ENCODE measurements at places on chromosomes 6 and 20.
A peak's percentile ranks its signal among the peaks of the same experiment; 100 is the strongest.

GRCh38 chr6:51062166-51062722 lies 243.6 kb downstream of the TFAP2B start:
- DNase-seq: no peak

GRCh38 chr6:20109526-20109925 lies 102.7 kb downstream of the MBOAT1 start:
- no peak for DNase-seq

DNA sequence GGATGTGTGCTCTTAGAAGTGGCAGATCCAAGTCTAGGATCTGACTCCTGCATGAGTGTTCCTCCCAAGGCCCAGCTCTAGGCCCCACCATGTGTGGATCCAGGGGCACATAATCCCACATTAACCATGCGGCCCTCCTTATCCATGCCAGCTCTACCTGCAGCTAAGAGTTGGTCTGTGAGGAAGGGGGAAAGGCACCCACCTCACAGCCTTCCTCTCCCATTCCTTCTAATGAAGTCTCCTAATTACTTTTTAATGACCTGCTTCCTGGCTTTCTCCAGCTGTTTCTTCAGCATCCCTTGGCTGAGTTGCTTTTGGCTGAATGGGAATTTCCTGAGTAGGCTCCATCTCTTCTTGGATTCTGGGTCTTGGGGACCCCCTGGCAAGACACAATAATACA lies 52.2 kb downstream of the NPEPL1 start:
- no peak for DNase-seq

DNA sequence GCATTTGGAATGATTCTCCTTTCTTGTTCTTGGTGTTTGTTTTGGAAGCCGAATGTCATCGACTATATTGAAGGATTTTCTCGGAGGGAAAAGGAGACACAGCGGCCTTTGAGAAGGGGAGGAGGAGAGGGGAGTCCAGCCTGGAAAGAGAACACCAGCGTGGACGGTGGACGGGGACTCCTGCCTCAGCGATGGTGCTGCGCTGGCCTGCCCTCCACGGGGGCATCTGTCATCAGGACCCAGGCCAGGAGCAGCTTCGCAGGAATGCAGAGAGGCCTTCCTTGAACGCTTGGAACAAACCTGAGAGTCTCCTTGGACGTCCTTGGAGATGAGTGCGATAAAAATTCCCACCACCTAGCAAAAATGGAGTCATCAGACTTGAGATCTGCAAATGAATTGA lies 8.3 kb upstream of the C6orf118 start:
- no peak for DNase-seq

GRCh38 chr6:38603966-38604365 lies 35.8 kb downstream of the BTBD9 start:
- DNase-seq: no peak

GRCh38 chr6:161838306-161839035 lies 564.6 kb upstream of the AGPAT4 start:
- DNase-seq: no peak

- DNase-seq: no peak
Measured at GRCh38 chr6:26431258-26432172, 8.8 kb upstream of the BTN3A3 start.

DNA sequence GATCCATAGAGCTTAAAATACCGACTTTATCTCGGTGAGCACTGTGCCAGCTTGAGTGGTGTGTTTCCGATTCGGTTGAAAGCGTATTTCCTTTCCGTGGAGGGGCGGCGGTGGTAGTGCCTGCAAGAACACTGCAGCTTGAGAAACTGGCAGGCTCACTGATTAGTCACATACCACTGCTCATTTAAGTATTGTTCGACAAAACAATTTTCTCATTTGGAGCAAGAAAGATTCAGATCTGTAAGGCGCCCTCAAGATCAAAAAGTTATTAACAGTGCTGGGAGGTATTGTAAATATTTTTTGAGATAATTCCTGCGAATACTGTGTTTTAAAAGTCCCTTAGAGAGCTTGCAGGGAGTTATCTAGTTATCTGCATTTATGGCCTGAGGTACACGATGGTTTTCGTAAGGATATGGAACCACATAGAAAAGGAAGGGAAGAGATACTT lies 1.3 kb downstream of the MAPK14 start:
- DNase-seq: peak; percentile 61

DNA sequence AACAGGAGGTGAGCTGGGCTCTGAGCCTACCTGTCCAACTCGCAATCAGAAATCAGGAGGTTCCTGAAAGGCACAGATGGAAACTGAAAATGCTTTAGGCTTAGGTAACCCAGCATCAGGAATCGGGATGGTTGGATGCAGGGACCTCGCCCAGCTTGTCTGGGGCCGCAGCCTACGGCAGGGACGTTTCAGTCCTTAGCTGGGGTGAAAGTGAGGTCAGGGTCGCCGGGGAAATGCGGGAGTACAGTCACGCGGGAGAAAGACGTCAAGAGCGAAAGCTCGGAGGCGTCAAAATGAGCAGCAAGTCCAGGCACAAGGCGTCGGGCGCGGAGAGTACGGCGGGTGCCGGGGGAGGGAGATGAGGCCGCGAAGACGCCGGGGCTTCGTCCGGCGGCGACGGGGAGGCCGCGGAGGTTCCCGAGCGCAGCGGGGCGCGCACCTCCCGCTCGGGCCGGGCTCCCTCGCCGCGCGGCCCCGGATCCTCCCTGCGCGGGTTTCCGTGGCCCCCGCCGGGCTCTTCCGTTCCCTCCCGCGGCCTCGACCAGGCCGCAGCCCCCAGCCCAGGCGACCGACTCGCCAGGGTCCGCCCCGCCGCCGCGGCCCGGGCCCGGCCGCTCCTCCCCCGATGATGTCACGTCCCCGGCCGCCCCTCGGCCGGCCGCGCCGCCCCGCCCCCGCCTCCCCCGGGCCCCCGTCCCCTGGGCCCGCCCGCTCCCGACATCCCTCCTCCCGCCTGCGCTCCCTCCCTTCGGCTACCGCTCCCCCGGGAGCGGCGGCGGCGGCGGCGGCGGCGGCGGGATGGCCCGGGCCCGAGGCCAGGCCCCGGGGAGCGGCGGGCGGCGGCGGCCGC lies at the start of gene EBF4:
Gene EBF4, plus strand, starts transcription at position 745 of the 850 bp plus-strand sequence. CDS start 866 bp downstream, outside the sequence.
- peak; percentile 41 for DNase-seq

GRCh38 chr6:14743474-14744211 lies 502.2 kb upstream of the JARID2 start:
- DNase-seq: peak; percentile 98

DNA sequence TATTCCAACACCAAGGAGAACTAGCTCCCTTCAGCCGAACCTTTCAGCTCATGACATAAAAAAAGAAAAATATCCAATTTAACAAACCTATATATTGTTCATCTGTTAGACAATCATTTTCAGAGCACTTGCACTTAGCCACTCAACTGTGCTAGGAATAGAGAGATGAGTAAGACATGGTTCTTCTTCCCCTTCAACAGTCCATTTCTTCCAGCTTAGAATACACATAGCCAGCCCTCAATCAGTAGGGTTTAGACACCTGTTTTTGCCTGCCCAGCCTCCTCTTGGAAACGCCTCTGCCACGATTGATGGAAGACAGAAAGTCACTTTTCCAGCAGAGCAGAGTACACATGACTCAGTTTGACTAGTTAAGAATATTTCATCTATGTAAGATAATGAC lies 21.8 kb downstream of the ADNP start:
- no peak for DNase-seq

- no peak for DNase-seq
Measured at GRCh38 chr20:46721476-46721875, 12.0 kb downstream of the SLC2A10 start.

DNA sequence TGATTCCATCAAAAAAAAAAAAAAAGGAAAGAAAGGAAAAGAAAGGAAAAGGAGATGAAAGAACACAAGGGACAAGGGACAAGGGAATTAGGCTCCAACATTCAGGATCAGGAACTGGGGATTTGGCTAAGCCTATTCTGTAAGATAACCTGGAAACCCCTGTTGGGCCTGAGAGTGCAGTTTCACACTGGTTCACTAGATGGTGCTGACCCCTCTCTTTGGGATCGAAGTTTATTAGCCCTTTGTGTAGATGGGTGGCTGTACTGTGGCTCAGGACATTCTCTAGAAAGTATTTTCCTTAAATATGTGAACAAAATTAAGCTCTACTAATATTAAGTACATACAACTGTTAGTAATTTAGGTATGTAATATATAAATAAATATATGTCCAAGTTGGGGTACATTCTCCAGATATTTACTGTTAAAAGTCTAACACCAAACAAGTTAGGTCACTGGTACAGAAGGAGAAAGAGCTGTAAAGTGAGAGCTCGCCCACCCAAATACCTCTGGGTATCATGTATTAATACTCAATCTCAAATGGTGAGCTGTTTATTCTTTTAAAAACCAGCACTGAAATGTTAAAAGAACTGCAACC lies 6.3 kb downstream of the OR2A4 start:
- DNase-seq: peak; percentile 57

GRCh38 chr20:15840636-15841301 lies 732.5 kb downstream of the KIF16B start:
- no peak for DNase-seq

- no peak for DNase-seq
Measured at GRCh38 chr20:56213321-56213720, 35.2 kb upstream of the MC3R start.

GRCh38 chr20:1861347-1861976 lies 33.7 kb upstream of the SIRPA start:
- DNase-seq: no peak

DNA sequence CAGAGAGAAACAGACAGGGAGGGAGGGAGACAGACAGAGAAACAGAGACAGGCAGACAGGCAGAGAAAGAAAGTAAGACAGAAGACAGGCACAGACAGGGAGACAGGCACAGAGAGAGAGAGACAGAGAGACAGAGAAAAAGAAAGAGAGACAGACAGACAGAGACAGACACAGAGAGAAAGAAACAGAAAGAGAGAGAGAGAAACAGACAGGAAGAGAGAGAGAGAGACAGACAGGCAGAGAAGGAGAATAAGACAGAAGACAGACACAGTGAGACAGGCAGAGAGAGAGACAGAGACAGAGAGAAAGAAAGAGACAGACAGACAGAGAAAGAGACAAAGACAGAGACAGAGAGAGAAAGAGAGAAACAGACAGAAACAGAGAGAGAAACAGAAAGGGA lies 754.8 kb upstream of the DEFB115 start:
- DNase-seq: no peak

- DNase-seq: no peak
Measured at GRCh38 chr6:144296973-144297372, 11.8 kb downstream of the UTRN start.

DNA sequence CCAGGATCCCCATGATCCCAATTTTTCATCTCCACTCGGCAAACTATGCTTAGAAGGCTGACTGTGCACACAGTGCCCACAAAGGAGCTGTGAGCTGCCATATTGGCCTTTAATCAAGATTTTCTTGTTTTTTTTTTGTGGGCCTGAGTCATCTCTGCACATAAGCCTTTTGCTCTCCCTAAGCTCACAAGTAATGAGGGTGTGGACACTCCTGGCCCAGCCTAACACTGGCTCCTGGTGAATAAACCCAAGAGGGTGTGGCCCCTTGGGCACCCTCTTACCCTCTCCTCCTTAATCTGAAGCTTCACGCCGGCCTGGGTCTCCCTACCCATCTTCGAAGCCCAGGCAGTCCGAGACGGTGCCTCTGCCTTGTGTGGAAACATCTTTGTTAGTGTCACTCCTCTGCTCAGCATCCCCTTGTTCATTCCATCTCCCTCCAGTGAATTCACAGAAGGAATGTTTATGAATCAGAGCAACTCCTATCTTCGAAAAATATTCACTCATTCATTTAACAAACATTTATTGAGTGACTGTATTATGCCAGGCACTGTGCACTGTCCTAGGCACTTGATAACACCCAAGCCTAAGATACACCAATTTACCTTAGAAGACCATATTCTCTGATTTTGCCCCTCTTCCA lies 22.2 kb upstream of the MRPS10 start:
- no peak for DNase-seq

GRCh38 chr6:83609248-83609647 lies 96.9 kb downstream of the PRSS35 start:
- no peak for DNase-seq

DNA sequence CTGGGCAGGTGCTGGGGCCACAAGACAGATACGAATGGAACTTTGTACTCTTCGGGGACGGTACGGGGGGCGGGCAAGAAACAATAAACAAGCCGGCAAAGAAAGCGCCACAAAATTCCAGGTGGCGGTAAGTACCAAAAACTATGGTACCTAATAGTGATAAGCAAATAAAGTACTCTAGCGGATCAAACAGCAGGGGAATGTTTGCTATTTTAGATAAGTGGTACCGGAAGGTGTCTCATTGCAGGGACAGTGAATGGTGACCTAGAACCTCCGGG lies 15.1 kb upstream of the RIPK1 start:
- no peak for DNase-seq

- peak; percentile 57 for DNase-seq
Measured at GRCh38 chr6:26087284-26088115, at the start of gene HFE. Gene HFE (plus strand): TSS chr6:26087429. CDS start chr6:26087441, 12 bp downstream.

GRCh38 chr20:47678536-47678935 lies 106.7 kb downstream of the SULF2 start:
- DNase-seq: no peak

- no peak for DNase-seq
Measured at GRCh38 chr6:7145885-7146828, 38.4 kb downstream of the RREB1 start.

GRCh38 chr20:13140201-13140600 lies 80.9 kb upstream of the ISM1 start:
- no peak for DNase-seq

- DNase-seq: no peak
Measured at GRCh38 chr6:129102741-129103140, 219.8 kb downstream of the LAMA2 start.

- DNase-seq: no peak
Measured at GRCh38 chr6:109701221-109701620, 10.1 kb downstream of the FIG4 start.

DNA sequence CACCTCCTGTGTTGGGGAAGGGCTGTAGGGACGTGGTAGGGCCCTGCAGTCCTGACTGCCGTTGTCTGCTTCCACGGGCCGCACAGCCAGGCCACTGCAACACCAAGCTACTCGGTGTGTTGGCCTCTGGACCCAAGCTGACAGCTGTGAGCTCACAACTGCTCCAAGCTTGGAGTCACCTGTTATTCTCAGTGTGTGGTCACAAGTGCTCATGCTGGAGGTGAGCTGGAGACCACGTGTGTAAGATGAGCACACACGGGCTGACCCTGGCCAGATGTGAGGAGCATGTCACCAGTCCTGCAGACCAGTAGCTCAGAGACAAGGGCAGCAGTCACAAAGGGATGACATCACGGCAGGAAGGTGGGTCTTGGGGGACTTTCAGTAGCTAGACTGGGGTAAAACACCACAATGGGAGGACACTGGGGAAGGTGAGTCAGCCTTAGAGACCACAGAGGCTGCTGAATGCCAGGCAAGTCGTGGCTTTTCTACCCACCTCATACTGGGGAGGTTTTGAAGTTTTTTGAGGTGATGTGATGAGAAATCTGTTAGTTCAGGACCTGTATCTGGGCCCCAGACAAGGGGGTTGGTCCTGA lies 87.3 kb downstream of the FAM120B start:
- no peak for DNase-seq

GRCh38 chr6:112925702-112926101 lies 578.6 kb downstream of the RFPL4B start:
- no peak for DNase-seq

- DNase-seq: no peak
Measured at GRCh38 chr6:133424359-133424758, 183.2 kb downstream of the EYA4 start.

GRCh38 chr6:38445336-38445735 lies 194.4 kb downstream of the BTBD9 start:
- no peak for DNase-seq

Measured in SW 1271 (cell line).